ENCODE measurements at places on chromosomes 6 and 20.
A peak's percentile ranks its signal among the peaks of the same experiment; 100 is the strongest.

DNA sequence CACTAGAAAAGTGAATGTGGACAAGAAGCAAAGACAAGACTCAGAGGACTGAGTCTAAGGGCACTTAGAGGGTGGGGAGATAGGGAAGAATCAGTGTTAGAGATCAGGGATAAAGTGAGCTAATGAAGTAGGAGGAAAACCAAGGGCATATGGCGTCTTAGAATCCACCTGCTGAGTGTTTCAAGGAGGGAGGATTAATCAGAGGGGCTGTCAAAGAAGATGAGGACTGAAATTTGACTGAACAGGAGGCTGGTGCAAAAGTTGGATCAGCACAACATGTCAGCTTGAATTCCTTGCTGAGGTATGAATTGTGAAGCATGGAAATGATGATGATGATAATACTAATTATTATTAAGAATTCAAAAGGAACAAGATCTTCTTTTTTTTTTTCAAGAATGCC is 39.4 kb downstream of the PLCB4 start:
- DNase-seq = no peak

DNA sequence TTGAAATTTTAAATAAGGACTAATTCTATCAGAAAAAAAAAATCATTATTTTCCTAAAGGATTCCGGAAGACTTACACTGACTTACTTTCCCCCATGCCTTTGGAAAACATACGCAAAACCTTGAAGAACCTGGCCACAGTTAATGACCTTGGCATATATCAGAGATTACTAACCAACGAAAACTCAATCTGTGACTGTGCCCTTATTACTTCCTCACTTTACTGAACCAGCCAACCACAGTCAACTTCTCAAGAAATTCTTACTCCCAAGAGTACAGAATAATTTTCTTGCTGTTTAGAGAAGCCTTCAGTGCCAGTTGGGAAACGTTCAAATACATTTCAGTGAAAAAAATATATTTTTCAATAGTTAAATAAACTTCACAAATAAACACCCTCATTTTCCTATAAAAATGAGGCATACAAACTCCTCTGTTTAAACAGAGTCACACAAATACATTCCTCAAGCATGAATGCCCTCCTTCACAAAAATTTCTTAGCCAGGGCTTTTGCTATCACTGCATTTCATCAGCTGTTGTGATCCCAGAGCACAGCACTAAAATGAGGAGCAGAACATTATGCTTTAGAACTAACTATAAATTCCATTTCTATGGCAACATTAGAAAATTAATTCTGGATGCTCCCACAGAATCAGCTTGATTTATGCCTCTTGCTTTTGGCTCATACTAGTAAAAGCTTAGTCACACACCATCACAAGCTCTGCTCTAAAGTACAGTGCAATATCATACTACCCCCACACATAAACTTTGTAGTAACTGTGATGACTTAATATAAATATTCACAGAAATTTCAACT is 117.6 kb downstream of the DST start:
- no peak for DNase-seq

GRCh38 chr6:159117046-159117445 is 52.2 kb upstream of the FNDC1 start:
- no peak for DNase-seq

DNA sequence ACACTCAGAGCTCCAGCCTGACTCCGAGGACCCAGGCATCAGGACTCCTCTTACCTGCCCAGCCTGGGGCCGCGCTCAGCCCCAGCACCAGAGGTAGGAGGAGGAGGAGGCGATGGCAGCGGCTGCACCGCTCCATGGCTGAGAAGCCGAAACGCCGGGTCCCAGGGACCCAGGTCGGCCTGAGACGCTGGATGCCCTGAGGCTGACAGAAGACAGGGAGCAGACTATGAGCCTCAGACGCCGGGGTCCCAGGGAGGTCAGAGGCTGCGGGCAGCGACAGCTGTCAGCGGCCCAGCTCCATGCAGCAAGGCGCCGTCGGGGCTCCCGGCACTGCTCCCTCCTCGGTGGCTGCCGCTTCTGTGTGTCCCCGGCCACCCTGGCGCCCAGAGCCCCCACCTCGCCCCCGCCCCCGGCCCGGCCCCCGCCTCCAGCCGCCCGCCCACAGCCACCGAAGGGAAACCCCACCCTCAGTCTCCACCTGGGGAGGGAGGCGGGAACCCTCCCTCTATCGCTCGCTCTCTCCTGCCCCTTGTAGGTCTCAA is at the start of gene COL11A2:
Gene COL11A2 (minus strand): TSS at position 363 of the 542 bp plus-strand sequence. CDS start 227 bp downstream, at position 136.
- DNase-seq = no peak

GRCh38 chr6:88339761-88340160 is 173.6 kb upstream of the CNR1 start:
- DNase-seq = no peak

GRCh38 chr20:21228511-21228910 is 74.6 kb upstream of the XRN2 start:
- DNase-seq = no peak

DNA sequence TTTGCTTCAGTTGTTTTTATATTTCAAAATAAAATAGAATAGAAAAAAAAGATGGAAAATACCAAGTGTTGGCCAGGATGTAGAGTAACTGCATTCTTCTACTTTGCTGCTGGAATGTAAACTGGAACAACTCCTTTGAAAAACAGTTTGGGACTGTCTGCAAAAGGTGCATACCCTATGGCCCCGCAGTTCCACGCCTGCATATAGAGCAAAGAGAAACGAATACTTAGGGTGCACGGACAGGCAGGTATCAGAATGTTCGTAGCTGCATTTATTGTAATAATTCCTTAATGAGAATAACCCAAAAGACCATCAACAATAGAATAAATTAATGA is 603 bp upstream of the RAB23 start:
- no peak for DNase-seq

GRCh38 chr6:13488015-13488895 is 855 bp upstream of the GFOD1 start:
- peak; percentile 14 for DNase-seq

- no peak for DNase-seq
Observed at GRCh38 chr6:107231243-107231642, 115.9 kb upstream of the BEND3 start.

DNA sequence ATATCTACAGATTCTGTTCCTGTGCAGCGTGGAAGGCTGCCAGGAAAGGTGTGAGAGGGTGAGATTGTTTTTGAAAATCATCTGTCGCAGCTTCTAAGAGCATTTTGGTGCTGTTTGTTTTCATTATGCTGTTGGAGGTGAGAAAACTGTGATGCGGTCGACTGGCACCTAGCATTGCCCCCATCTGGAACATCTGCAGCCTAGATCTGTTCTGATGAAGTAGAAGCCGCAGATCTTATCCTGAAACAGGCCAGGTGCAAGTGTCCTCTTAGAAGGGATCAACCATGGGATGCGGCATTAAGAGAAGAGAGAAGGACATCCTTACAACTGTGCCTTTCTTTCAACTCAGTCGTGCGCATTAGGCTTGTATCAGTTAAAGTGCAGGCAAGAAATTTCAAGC is 167.3 kb downstream of the CDH26 start:
- no peak for DNase-seq

GRCh38 chr6:27757307-27757706 is 154.9 kb downstream of the OR2B2 start:
- peak; percentile 30 for DNase-seq

DNA sequence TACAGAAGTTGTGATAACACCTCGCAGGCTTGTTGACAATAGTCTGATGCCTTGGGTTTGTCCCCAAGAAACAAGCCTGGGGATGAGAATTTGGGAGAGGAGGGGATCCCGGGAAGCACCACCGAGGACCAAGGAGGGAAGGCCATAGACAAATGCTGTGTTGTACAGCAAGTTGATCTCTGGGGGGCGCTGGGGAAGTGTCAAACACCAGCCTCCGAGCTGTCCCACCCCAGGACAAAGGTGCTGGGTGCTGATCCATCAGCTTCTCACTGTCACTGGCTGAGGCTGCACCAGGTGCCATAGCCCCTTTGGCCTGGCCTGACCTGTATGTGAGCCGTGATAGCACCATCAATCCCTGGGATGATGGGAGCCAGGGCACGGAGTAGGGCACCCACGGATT is 64.0 kb downstream of the SYNDIG1 start:
- DNase-seq = no peak

DNA sequence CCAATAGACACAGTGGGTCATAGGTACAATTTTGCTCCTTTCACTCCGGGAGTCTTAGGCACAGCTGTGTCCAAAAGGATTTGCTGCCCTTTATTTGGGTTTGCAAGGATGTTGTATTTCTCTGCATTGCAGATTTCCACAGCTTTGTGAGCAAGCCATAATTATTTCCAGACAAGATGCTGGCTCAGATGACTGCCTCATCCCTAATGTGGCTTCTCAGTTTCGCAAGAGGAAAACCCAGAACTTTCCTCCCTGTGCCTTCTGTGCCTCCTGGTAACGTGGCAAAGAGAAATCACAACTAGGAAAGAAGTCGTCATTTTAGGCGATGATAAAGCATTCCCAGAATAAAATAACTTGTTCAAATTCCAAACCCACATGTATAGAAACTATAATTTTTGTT is 33.7 kb downstream of the FAM50B start:
- no peak for DNase-seq

DNA sequence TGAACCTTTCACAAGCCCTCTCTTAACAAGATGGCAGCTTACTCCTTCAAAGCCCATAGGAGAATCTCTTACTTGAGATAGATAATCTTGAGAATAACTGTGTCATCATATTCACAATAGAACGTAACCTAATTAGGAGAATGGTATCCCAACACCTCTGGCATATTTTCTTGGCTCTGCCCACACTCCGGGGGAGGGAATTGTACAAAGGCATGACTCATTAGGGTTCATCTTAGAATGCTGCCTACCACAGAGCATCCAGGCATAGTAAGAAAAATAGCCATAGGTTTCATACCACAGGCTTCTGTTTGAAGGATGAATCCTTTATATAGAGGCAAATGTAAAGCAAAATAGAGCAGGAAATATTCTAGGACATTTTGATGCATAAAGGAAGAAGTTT is 1100.6 kb upstream of the CITED2 start:
- DNase-seq = no peak

- no peak for DNase-seq
Observed at GRCh38 chr6:92687278-92687677, 732.1 kb downstream of the EPHA7 start.

DNA sequence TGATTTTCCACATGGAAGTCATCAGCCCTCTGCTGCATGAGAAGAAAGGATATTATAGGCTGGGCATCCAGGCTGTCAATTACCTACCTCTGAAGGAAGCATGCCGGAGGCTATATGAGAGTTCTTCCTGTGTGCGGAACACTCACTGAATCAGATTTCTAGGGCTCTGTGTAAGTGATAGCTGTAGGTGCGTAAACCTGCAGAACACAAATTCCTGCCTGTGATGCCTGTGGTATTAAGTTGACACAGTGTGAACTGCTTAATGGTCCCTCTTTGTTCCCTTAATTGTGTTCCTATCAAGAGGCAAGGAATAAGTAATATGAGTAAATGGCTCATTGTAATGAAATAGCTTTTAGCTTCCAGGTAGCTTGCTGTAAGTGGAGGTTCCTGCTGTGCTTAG is 103.3 kb downstream of the ANKS1A start:
- DNase-seq = no peak

DNA sequence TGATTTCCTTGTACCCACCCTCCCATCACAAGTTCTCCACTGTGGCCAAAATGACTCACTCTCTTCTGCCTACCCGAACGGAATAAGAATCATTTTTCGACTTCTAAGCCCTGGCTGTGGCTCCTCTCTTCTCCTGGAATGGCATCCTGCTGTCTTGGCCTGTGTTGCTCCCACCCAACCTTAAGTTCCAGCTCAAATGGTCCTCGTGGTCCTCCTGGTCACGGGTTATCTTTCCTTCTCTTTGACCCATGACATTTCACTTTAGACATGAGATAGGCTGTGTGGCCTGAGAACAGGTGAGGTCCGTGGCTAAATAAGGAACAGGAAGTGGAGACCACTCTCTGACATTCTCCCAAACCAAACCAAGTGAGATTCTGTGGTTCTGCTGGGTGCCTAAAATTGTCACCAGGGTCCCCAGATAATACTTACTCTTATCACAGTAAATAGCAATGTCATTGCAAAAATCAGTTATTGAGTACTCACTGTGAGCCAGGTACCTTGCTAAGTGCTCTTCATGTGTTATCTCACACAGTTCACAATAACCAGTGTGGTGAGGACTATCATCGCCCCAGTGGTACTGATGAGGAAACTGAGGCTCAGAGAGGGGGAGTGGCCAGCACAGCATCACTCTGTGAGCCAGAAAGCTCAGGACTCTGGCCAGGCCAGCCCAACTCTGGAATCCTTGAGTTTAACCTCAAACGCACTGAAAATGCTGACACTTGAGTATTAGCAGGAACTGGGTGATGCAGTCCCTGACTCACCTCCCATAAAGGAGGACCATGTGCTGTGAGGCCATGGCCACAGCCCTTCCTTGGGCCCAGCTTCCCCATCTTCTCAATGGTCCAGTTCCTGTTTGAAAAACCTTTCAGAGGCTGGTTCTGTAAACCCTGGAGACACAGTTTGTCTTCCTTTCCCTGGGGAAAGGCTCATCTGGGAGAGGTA is 74.8 kb upstream of the SIRPA start:
- DNase-seq = no peak

DNA sequence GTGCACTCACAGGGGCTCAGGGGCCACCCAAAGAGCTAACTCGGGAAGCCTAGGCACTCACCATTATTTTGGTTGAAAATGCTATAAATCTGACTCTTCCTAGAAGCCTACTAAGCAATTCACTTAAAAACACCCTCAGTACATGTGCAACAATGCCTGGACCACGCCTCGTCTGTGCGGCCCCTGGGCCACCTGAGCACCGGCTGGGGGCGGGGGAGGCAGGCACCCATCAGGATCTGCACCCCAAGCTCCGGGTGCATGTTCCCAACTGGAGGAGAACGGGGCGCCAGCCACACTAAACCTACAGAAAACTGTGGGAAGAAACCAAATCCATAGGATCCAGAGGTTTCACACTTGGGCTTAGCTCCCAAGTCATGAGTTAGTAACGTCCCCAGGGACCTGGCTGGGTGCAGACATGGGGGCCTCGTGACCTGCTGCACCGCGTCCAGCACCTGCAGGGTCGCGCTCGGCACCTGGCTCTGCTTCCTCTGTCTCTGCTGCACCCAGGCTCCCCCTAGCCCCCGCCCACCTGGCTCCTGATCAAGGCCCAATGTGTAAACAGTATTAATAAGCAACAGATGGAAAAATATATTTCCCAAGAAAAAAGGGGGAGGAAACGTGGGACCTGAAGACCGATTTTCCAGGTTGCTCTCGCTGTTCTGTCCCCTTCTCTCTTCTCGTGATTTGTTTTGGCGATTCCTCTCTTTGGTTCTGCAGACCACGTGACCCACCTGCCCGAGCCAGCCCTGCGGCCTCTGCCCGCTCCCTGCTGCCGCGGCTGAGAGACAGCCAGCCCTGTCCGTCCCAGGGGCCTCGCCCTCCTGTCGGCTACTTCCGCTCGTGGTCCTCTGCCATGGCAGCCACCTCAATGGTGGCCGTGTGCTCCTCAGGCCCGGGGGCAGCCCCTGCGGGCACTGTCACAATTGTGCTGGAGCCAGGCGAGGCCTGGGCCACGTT is 15.5 kb upstream of the HELZ2 start:
- no peak for DNase-seq
